Adipocyte (in vitro differentiated cells): ENCODE measurements at places on chromosomes 11 and 22.

DNA sequence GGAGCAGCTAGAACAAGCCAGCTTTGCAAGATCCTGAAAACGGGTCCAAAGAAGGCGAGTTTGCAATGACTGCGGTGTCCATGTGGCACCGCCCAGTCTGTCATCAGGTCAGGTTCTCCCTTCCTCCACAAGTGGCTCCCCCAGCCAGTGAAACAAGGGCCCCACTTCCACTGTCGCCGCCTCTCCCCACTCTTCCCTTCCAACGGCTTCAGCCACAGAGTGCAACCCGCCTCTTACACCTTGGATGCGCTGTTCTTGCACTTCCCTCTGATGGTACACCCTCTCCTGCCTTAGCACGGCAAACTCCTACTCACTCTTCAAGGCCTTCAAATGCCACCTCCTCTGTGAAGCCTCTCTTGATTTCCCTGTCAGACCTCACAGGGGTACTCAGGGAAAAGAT, 10.8 kb upstream of the TCF20 start:
- DNase-seq = no peak

DNA sequence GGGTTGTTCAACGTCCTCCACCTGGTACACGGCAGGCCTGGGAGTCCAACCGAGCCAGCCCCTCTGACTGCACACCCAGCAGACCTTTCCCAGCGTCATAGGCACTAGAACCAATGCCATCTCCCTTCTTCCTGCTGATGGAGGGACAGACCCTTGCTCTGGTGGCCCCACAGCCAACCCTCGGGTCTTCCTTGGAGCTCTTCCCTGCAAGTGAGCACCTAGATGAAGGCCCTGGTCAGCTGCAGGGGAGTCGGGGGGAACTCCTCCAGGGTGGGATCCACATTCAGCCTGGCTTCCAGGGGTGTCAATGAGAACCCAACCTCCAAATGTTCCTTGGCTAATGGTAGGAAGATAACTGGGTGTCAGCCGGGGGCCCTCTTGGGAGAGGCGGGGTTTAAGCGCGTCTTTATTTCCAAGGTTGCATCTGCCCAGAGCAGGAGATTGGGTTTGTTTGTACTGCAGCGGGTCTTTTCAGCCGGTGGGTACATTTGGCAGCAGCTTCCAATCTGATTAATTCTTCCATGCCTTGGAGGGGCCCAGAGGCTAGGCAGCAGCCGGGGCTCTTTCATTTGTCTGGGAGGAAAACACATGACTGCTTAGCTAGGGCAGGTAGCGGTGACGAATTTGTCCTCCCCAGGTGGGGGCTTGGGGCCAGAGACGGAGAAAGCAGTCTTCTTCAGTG, 56.0 kb upstream of the SHISAL1 start:
- DNase-seq = no peak

DNA sequence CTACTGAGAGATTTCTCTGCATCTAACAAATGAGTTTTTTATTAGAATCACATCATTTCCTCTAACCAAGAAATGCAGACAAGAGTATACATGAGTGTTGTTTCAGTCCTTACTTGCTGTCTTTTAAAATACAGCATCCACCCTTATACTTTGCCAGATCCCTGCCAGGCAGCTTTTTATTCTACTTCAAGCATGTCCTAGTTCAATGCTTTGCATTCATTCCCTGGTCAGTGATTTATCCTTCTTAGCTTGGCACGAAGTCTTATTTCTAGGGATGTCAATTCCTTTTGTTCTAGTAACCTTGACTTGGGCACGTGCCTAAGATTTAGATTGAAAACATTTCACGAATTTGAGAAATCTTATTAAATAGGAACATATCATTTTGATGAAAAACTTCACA, 307.2 kb upstream of the MPPED2 start:
- DNase-seq = no peak

DNA sequence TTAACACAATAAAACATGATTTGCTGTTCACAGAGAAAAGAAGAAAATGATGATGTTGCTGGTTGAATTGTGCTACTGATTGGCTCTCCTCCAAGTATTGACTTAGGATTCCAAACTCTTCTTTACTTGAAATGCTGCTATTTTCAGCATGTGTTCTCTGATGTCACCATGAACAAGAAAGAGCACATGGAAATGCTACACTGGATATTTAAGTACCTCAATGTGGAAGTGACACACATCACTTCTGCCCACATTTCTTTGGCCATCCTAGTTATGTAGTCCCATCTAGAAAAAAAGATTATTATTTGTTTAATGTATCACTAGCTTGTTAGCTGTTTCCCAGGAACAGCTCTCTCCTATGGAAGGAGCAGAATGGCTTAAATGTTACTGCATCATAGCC, 27.2 kb downstream of the OR52B2 start:
- no peak for DNase-seq

DNA sequence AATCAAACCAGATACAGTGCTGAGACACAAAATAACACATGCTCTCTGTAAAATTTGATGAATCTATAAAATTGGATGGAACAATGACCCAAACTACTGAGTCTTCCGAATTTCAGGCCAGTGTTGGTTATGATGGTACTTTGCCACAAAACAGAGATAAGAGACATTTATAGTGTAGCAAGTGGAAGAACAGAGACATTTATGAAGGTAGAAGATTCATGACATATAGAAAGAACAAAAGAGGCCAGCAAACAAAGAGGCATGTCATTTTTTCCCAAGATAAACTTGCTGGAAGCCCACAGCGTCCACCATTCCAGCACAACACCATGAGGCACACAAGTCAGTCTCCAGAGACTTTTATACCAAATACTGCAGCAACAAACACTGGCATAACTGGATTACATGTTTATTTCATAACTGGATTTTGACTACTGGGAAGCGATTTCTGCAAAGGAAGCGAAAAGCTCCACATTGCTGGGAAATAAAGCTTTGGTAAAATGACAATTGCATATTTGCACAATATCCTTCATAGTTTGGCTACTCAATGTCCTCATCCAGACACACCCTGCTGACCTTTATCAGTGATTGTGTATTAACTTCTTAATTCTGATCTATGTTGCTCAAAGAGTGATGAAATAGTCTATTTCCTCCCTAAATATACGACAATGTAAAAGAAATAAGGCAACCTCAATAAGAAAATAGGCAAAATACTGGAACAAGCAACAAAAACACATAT, 17.5 kb downstream of the DDI1 start:
- no peak for DNase-seq

GRCh38 chr11:44010789-44011251, 37.0 kb upstream of the ACCSL start:
- no peak for DNase-seq

- no peak for DNase-seq
Measured at GRCh38 chr11:12436266-12436665, 58.9 kb downstream of the PARVA start.

DNA sequence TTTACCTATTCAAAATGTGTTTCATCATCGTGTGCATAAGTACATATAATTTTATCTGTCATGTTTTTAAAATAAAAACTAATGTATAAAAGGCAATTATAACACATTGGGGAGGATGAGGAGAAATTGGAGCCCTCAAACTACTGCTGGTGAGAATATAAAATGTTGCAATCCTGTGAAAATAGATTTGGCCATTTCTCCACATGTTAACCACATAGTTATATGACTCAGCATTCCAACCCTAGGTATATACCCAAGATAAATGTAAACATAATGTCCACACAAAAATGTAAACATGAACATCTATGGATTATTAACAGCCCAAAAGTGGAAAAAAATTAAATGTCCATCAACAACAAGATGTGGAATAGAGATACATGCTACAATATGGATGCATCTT, 928.0 kb upstream of the FAT3 start:
- no peak for DNase-seq

DNA sequence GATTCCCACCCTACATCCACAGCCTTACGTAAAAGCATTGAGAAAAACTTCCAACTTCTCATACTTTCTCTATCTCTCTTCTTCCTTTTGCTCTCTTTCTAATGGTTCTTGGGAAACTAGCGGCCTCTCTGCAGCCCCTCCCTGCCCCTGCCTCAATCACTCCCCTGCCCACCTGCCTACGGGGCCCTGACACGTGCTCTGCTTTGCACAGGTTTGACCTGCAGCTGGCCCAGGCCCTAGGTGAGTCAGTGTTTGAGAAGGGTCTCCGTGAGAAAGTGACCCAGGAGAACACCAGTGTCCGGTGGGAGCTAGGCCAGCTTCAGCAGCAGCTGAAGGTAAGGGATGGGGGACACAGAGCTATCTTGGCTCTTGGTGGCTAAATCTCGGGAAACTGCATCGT, 160.4 kb downstream of the MYO18B start:
- DNase-seq = no peak

GRCh38 chr11:61370349-61371005, 8.3 kb downstream of the TMEM138 start:
- DNase-seq = no peak

DNA sequence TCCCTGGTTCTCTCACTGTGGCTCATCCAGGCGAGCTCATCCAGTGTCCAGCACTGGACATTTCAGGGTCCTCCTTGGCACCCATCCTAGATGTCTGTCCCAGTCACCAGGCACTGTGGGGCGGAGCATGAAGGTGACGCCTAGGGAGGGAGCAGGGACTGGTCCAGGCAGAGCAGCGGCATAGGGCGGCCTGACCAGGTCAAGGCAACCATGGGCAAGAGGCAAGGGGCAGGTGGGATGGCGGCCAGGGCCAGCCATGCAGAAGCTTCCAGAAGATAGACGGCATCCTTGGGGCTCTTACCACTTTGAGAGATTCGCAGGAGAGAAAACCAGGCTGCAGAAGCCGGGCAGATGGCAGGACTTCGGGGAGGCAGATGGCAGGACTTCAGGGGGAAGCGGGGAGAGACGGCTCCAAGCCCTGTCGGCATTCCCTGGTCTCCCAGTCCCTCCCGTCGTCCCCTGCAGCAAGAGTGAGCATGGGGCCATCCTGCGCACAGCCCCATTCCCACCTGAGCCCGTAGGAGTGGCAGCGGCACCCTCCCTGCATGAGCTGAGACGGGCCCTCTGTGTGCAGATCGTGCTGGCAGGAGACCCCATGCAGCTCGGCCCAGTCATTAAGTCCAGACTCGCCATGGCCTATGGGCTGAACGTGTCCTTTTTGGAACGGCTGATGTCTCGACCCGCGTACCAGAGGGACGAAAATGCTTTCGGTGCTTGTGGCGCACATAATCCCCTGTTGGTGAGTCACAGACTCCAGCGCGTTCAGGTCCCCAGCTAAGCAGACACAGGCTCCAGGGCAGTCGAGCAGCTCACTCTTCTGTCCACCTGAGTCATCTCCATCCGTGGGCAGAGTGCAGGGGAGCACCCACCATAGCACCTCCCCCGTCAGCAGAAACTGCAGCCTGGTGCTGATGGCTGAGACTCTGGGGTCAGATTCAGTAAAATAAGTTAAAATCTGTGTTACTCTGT, 20.1 kb upstream of the PANX2 start:
- no peak for DNase-seq

GRCh38 chr11:9187616-9188015, 77.5 kb downstream of the DENND5A start:
- DNase-seq = no peak

GRCh38 chr22:34903416-34903815, 162.5 kb upstream of the ISX start:
- no peak for DNase-seq

- no peak for DNase-seq
Measured at GRCh38 chr11:2920343-2920742, 8.9 kb downstream of the PHLDA2 start.

- no peak for DNase-seq
Measured at GRCh38 chr11:11531131-11531908, 90.5 kb downstream of the GALNT18 start.

DNA sequence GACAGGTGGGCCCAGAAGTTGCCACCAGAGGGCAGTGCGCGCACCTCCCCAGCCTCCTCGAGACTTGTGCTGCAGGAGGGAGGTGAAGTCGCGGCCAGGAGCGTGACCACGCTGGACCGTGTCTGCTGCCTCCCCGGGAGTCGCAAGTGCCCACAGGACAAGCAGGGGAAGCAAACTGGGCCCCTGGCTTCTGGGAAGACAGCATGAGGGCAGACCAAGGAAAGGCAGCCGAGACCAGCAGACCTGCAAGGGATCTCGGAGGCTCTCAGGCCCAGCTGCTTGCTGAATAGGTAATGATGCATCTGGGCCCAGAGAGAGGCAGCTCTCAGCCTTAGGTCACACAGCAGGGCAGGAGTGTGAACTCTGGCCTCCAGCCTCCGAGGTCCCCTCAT, 17.0 kb upstream of the IL2RB start:
- DNase-seq = peak; percentile 90

- DNase-seq = no peak
Measured at GRCh38 chr11:120529911-120530310, 18.4 kb downstream of the GRIK4 start.

GRCh38 chr11:19281555-19281954, 40.8 kb upstream of the E2F8 start:
- DNase-seq = no peak

GRCh38 chr11:102940714-102941588, 14.6 kb downstream of the MMP13 start:
- DNase-seq = peak; percentile 90

GRCh38 chr22:23838681-23839468, at the start of gene DERL3:
Gene DERL3, minus strand, starts transcription at chr22:23839006. Its CDS starts 19 bp downstream, at chr22:23838987.
- DNase-seq = peak; percentile 97

DNA sequence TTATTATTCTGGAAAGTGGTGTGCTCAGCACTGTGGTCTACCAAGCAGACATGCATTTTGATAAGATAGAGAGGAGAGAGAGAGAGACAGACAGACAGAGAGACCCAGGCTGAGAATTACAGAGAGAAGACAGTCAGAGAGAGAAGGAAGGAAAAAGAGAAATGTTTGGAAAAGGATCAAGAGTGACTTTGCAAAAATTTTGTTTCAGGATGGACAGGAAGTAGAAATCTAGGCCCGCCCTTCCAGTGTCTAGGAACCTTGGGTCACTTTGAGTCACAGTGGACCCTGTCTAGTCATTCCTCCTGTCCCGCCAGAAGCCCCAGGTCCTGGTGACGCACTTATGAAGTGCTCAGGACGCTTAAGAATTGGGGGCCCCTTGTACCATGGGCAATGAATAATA, 166.7 kb downstream of the ST3GAL4 start:
- DNase-seq = no peak

- DNase-seq = no peak
Measured at GRCh38 chr11:297051-297585, 2.2 kb downstream of the IFITM5 start.

DNA sequence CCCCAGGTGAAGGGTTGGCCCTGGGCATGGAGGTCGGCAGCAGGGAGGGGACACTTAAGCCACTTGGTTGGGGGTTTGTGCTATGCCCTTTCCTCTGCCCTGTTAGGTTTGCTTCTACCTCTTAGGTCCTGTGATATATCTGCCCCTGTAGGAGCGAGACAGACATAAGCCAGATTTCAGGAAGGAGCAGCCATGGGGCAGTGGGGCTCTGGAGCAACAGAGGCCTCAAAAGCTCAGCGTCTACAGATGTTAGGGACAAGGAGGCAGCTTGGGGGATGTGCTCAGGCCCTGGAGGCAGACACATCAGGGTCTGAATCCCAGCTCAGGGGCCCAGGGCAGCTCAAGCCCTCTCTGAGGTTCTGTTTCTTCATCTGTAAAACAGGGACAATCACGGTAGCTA, 27.2 kb upstream of the KCNQ1OT1 start:
- DNase-seq = no peak

GRCh38 chr22:40289991-40290459, 56.3 kb upstream of the ADSL start:
- DNase-seq = no peak

GRCh38 chr11:11119917-11120316, 233.1 kb downstream of the CSNK2A3 start:
- no peak for DNase-seq

- DNase-seq = peak; percentile 78
Measured at GRCh38 chr11:46948378-46949131, 12.0 kb downstream of the CSTPP1 start.
